ENCODE measurements at places on chromosomes 11 and 22.

DNA sequence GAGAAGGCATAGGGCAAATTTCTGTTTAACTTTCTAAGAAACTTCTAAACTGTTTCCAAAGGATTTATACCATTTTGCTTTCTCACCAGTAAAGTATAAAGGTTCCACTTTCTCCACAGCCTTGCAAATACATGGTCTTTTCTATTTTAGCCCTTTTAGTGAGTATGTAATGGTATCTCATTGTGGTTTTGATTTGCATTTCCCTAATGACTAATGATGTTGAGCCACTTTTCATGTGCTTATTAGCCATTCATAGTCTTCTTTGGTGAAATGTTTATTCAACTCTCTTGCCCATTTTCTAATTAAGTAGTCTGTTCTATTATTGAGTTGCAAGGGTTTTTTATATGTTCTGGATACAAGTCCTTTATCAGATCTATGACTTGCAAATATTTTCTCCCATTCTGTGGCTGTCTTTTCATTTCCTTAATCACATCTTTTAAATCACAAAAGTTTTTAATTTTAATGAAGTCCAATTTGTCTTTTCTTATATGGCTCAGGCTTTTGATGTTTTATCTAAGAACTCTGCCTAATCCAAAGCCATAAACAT, 83.8 kb upstream of the KCNQ1OT1 start:
- no peak for DNase-seq

DNA sequence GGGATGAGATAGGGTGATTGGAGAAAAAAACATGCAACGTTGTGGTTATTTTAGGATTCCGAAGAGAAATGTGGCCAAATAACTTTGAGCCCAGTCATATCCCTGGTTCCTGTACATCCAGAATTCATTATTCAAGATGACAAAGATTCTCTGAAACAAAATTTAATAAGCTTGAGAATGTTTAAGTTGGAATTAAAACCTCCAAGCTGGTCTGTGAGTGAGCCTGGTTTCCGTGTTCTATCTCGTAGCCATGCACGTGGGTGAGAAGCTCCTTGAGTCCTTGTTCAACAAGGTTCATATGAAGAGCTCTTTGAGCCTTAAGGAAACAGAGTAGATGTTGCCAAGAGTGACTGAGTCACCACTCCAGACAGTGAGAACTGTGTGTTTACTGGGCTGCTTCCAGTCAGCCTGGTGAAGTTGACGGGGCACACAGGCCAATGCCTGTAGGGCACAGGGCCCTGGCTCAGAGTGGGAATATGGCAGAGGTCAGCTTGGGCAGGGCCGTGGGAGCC, 206.5 kb downstream of the NAV2 start:
- no peak for DNase-seq

- no peak for DNase-seq
Observed at GRCh38 chr11:64120951-64121569, 44.9 kb downstream of the MACROD1 start.

- DNase-seq, result no peak
Observed at GRCh38 chr22:21738966-21739365, 3.4 kb upstream of the YPEL1 start.

GRCh38 chr22:19514831-19515565, 9.2 kb downstream of the CLDN5 start:
- DNase-seq, result no peak

DNA sequence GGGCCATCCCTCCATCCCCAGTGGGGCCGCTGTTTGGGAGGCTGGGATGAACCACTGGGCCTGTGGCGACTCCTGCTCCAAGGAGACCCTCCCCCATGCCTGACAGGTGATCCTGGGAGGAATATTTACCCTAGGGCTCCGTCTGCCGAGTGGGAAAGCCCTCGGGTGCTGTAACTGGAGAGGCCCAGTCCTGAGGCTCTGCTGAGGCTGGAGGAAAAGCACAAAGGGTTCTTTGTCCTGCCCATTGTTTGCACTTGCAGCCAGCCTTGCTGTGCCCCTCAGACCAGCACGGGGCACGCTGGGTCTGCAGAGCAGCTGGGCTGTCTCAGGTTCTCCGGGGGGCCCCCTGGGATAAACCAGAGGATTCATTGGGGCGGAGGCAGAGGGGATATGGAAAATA, 321.1 kb downstream of the MN1 start:
- DNase-seq, result no peak

DNA sequence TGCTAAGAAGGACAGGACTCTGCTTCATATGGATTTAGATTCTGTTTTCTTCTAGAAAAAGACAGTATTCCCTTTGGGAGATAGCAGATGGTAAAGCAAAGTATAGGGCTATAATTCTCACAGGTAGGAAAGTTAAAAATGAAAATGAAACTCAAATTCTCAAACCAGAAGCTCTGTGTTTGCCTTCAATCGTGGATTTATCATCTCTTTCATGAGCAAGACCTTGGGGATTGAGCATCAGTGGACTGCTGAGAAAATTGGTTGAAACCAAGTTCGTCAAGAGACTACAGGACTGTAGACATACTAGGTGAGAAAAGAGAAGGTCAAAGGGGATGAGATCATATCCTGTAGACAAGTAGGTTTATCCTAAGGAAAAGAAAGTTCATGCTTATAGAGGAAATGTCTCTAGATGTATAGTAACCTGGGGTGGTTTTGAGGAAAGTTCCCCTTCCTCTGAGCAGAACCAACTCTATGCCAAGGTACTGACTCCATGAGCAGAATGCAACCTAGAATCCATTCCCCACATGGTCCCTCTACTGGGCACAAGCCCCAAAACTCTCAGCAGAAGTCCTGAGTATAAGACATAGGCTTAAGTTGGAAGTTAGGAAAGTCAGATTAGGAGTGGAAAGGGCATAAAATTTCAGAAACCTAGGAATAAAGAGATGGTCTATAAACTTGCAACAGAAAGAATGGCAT, 46.5 kb downstream of the SLC5A12 start:
- DNase-seq, result no peak

DNA sequence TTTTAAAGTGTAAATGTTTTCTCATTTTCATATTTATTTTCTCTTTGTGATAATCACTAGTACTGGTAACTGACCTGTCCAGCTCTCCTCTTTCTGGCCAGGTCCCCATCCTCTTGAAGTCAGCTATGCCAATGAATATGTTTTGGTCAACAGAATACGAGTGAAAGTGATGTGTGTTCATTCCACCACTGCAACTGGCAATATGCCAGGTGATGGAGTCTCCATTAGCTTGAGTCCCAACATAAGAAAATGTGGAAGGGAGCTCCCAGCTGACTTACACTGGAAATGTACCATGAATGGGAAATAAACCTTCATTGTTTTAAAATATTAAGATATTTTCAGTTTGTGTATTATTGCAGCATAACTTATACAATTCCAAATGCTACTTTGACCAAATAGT, 75.8 kb downstream of the CCDC34 start:
- DNase-seq, result no peak

- DNase-seq, result no peak
Observed at GRCh38 chr22:38222797-38223119, 21.0 kb downstream of the MAFF start.

DNA sequence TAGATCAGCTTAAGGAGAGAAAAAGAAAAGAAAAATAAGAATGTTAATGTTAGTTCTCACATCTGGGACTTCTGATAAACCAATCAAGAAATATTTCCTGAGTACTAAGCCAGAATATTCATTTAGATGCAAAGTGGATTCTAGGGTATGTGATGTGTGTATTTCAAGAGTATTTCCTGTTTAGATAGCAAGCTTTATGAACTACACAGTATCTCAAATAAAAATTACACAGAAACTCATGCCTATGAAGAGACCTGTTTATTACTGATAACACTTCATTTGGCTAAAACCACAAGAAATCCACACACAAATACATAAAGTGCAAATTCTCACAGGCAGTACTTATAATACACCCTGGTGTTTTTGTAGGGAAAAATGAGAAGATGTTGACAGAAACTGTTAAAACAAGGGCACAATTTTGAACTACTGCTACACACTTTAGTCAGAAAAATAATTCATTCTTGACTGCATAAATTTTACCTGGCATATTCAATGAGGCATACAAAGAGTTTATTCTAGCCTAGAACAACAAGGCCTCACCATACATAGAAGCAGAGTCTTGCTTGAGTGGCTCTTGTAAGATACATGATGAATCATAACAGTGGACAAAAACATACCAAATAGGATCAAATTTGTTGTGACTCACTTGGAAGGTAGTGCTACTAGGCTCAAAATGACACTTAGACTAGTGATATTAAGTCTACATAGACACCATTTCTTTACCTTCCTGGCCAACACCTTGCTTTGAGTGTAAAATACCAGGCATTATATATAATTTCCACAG, 18.8 kb upstream of the P4HA3 start:
- no peak for DNase-seq

DNA sequence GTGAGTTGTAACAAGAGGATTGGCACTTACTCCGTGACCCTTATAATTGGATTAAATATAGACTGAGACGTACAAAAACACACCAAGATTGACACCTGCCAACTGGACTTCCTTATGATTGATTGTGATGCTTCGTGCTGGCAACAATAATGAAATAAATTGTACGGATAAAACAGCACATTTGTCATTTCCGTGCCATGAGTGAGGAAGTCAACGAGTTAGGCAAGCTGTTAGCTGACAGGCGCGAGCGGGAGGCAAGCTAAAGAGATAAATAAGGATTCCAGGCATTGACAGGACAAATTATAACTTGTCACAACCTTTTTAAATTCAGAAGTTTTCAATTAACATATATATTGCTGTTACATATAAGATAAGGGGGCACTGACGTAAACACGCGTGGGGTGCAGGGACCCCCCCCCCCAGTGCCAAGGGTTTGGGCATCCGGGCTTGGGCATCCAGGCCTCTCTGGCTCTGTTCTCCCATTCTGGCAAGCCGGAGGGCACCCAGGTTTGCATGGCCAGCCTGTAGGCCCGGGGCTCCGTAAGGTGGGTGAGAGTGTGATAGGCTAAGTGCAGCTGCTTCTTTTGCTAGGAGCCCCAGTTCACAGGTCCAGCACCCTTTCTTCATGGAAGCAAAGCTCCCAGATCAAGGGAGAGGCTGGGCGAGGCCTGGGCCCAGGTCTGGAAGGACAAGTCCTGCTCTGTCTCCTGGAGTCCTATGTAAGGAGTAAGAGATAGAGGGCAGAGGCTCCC, 11.2 kb upstream of the PAX6 start:
- no peak for DNase-seq

DNA sequence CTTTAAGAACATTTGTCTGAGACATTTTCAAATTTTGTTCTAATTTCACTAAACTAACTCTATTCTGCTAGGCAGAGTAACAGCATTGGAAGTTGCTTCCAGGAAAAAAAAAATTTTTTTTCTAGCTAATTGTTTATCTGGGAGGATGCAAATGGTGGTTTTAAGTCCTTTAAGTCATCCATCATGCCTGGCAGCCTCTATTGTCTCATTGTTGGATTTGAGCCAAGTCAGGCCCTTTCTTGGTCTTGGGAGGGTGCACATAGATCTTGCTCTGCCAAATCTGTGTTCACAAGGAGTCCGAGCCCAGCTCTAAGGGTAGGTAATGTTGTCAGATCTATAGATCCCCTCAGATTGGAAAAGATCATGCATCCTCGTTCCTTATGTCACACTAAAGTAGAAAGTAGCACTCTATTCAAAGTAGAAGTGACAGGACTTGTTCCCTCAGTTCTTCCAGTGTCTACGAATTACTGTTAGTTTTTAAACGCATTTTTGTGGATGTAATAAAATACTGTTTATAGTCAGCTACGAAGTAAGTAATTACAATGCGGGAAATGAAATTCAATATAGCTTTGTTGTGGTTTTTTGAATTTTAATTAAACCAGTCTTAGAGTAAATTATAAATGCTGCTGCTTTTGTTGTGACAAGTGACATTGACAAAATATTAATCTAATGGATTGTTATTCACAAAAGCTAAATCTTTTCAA, 166.0 kb upstream of the RASSF10 start:
- no peak for DNase-seq
